ENCODE measurements at places on chromosomes 6 and 20.

GRCh38 chr6:41159415-41160082 lies 3.4 kb downstream of the TREM2 start:
- DNase-seq: no peak

- DNase-seq: no peak
Observed at GRCh38 chr6:159943968-159944598, 24.8 kb upstream of the IGF2R start.

GRCh38 chr6:11194356-11195218 lies 37.9 kb downstream of the NEDD9 start:
- DNase-seq: no peak

- no peak for DNase-seq
Observed at GRCh38 chr6:16839631-16840179, 78.4 kb upstream of the ATXN1 start.

DNA sequence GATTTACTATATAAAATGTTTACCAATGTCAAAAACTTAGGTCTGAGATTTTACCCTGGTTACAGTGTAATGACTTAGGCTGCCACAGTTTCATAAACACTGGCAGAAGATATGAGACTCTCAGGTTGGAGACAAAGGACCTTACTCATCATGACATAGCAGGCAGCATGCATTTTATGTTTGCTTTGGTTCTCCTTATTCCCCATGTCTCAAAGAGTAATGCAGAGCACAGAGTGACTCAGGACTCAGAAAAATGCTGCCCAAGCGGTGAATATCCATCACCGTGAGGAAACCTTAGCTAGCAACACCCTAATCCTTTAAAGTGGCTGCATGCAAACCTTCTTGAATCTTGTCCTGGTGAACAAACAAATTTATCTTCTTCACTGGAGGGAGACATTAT lies 112.1 kb upstream of the EYS start:
- DNase-seq: no peak

DNA sequence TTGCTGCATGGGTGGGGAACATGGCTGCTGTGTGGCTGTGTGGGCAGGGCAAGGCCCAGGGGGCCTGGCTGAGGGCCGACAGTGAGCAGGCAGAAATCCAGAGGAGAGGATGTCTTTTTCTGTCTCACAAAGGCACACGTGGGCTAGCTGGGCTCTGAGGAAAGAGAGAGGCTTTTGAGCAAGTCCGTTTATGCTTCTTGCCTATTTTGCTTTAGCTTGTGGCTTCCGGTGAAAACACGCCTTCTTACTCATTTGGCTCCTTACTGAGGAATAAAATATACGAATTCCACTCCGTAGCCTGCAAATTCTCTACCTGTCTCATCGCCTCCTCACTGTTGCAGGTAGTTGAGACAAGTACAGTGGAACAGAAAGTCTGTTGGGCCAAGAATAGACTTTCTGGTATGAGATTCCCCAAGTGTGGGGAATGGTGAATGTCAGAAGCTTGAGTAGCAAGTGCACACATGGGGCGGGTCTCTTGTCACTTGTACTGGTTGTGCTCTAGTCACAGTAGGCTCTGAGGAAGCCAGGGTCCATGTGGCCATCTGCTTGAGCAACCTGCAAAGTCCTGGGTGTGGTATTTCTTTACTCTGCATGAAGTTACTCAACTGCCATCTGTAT lies 28.4 kb downstream of the WRNIP1 start:
- DNase-seq: no peak

DNA sequence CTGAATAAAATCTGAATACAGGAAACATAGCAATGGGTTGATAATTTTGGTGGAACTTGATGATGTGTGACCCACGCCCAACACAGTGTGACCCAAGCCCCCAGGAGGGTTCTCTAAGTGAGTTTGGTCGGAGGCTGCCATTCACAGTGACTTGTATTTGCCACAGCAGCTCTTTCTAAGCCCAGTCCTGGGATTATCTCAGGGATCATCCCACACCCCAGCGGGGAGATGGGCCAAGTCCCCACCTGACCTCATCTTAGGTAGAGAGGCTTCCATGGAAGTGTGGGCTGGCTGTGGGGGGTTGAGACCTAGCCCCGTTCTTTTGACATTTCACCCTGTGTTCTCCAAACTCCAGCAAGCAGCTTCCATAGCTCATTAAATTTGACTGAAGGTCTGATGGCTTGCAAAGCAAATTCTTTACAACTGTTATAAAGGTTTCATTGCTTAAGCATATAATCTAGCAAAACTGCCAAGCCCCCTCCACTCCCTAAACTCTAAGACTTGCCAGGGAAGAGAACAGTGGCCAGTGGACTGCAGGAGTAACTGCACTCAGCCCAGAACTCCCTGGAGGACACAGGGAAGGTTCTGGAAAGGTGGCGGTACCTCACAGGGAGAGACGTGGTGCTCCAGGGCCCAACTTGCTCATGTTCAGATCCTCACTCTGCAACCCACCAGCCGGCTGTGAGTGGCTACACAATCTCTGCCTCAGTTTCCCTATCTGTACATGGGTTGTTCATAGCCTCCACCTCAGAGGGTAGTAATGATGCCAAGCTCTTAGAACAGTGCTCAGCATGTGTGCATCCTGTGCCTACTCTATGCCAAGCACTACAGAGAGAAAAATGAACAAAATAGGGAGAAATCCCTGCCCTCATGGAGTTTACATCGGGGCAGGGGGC lies 1.0 kb upstream of the PCK1 start:
- DNase-seq: no peak

GRCh38 chr20:46343975-46344357 lies 35.7 kb upstream of the CDH22 start:
- no peak for DNase-seq

Data from activated naive CD8-positive, alpha-beta T cell treated with anti-CD3 and anti-CD28 coated beads, Interleukin-2, amount 50 U/mL, for 16 hours (primary cell).